Mesothelial cell of epicardium (in vitro differentiated cells): ENCODE measurements at places on chromosomes 1 and 21.
A peak's percentile ranks its signal among the peaks of the same experiment; 100 is the strongest.

GRCh38 chr1:99685516-99686180, 39.7 kb downstream of the PALMD start:
- no peaks in the 10 kb centered on the region for H3K4me1 ChIP-seq
- no peaks in the 10 kb centered on the region for H3K27me3 ChIP-seq
- DNase-seq, result no peak
- no peaks in the 10 kb centered on the region for H3K36me3 ChIP-seq

DNA sequence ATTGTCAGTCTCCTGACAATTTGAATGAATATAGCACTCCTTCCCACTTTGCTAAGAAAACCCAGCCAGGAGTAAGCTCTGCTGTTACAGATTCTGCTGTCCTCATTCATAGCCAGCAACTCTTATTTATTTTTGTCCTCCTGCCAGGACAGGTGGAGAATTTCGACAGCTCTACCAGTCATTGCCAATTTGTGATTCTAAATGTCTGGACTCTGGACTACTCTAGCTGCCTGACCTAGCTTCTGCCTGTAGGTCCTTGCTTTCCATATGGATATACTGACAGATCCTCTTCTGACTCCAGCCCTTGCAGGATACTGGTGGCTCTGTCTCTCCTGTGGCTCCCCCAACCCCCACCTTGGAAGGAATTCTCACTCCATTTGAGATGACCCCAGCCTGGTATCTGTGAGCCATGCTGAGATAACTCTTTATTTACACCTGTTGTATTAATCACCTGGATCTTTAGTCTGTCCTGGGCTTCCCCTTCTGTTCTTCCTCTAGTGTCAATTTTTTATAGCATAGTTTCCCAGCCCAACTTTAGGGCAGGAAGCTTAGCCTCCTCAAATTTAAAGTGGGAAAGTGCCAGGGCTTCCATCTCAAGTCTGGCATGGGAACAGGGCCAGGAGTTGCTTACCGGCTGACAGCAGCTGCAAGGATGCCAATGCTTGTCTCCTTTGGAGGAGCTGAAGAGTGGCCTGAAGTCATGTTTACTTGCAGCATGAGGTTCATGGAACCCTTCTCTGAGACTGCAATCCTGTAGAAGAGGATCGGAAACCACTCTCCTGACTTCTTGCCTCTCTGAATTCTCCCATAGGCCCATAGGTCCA, 6.7 kb downstream of the PM20D1 start:
- H3K27me3 ChIP-seq, result no peaks in the 10 kb centered on the region
- DNase-seq, result no peak
- no peak overlapping the region for H3K27ac ChIP-seq
- H3K4me1 ChIP-seq, result no peaks in the 10 kb centered on the region
- H3K36me3 ChIP-seq, result no peaks in the 10 kb centered on the region

DNA sequence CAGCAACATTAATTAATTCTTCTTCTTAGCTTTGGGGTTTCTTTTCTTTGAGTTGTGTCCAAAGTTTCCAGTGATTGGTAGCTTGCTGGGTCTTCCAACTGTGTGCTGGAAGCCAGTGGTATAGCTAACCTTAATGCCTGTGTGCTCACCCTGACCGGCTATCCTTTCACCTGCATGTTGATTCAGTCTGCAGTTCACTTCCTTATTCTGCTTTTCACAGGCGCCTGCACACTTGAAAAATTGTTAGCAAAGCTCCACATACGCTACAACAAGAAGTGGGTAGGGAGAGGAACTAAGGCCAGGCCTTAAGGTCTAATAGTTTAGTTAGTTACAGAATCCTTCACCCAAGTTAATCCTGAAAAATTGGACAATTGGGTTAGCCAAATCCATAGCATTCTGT, 35.7 kb downstream of the NCF2 start:
- H3K27ac ChIP-seq, result no peak overlapping the region
- no peaks in the 10 kb centered on the region for H3K27me3 ChIP-seq
- no peak overlapping the region for H3K4me3 ChIP-seq
- H3K4me1 ChIP-seq, result peaks cover 5% of the 10 kb centered on the region
- peaks cover 13% of the 10 kb centered on the region for H3K36me3 ChIP-seq
- DNase-seq, result no peak

DNA sequence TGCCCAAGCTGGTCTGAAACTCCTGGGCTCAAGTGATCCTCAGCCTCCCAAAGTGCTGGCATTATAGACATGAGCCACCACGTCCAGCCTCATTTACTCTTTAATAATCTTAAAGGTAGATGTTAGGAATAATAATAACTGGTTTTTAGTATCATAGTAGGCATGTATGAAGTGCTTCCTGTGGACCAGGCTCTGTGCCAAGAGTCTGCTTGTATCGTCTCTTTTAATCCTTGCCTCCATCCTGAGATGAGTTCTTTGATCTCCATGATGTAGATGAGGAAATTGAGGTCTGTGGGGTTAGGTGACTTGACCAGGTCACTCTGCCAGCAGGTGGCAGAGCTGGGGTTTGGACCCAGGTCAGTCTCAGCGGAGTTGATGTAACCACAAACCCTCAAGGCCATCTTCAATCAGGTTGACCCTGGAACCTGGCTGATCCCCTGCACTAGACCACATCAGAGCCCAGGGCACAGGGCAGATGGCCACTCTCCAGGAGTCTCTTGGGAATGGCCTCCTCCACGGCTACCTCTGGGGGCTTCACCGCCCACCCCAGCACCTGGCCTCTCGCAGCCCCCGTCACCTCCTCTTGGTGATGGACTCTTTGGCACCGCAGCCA, 11.3 kb downstream of the EFHD2 start:
- no peaks in the 10 kb centered on the region for H3K36me3 ChIP-seq
- DNase-seq, result no peak
- H3K4me1 ChIP-seq, result peaks cover 9% of the 10 kb centered on the region
- H3K4me3 ChIP-seq, result no peak overlapping the region
- no peaks in the 10 kb centered on the region for H3K27me3 ChIP-seq

DNA sequence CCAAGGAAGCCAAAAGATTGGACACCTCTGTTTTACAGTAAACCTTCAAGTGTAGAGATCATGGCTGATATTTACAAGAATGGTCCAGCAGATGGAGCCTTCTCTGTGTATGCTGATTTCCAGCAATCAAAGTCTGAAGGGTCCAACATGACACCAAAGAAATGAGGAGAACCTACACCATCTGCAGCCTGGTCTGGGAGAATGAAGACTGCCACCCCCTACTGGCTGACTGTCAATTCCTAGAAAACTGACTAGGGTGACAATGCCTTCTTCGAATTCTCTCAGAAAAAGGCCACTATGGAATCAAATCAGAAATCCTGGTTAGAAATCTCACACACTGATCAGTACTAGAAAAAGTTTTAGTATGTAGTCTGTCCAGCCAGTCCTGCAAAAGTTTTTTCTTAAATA, 83.3 kb downstream of the CDC42BPA start:
- no peak overlapping the region for H3K27ac ChIP-seq
- H3K27me3 ChIP-seq, result no peaks in the 10 kb centered on the region
- DNase-seq, result no peak
- H3K4me3 ChIP-seq, result no peak overlapping the region

DNA sequence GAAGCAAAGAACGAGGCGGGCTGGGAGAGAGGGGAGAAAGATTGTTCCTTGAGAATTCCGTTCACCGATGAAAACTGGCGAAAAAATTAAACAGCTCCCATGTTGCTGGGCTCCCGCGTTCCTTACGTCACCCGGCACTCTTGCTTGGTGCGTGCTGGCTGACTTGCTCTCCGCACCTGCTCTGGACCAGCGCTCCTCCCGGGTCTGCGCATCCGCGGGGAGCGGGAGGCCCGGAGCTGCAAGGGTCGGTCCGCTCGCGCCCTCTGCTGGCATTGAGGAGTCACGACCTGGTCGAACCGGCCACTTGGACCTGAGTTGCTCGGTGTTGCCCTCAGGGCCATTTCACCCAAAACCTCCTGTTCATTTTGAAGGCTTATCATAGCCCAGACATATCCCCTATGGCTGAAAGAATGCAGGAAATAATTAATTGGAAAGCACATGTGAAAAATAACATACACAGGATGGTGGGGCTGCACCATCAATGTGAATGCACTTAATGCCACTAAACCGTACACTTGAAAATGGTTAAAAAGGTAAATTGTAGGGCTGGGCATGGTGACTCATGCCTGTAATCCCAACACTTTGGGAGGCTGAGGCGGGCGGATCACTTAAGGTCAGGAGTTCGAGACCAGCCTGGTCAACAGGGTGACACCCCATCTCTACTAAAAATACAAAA, 98.9 kb upstream of the BACE2 start:
- peaks cover 30% of the 10 kb centered on the region for H3K27me3 ChIP-seq
- no peaks in the 10 kb centered on the region for H3K36me3 ChIP-seq
- DNase-seq, result peak; percentile 88
- H3K27ac ChIP-seq, result peak overlapping the region; percentile 67
- peaks cover 8% of the 10 kb centered on the region for H3K4me1 ChIP-seq

GRCh38 chr1:230147253-230148125, 80.5 kb downstream of the GALNT2 start:
- H3K4me3 ChIP-seq, result no peak overlapping the region
- H3K36me3 ChIP-seq, result peaks cover 2% of the 10 kb centered on the region
- H3K27ac ChIP-seq, result no peak overlapping the region
- H3K27me3 ChIP-seq, result no peaks in the 10 kb centered on the region
- no peak for DNase-seq

DNA sequence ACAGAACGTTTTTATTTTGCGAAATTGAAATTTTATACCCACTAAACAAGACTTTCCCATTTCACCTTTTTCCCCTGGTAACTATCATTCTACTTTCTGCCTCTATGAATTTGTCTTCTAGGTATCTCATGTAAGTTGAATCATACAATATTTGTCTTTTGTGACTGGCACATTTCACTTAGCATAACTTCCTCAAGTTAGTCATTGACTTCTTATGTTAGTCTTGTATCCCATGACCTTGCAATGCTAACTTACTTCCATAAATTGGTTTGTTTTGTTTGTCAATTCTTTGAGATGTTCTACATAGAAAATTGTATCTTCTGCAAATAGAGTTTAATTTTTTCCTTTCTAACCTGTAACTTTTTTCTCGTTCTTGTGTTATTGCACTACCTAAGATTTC, 26.9 kb downstream of the SH3BP5L start:
- no peaks in the 10 kb centered on the region for H3K4me1 ChIP-seq
- H3K36me3 ChIP-seq, result peaks cover 3% of the 10 kb centered on the region
- H3K27me3 ChIP-seq, result no peaks in the 10 kb centered on the region
